ENCODE measurements at places on chromosomes 1 and 21.

- no peak for DNase-seq
These were observed 10.3 kb downstream of the MORN1 start for GRCh38 chr1:2380816-2381591.

DNA sequence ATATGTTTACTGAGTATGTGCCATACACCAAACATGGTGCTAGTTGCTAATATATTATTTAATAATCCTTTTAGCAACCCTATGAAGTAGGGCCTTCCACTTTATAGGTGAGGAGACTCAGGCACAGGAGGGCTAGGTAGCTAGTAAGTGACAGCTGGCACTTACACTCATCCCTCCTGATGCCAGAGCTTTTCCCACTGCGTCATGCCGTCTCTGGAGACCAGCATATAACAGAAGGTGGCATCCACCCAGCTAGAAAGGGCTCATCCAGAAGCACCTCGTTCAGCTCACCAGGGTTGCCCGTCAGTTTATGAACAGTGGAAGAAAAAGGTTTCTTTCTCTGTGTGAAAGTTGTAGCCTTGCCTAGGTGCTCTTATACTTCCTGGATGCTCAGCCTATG, 108.9 kb downstream of the NOS1AP start:
- peak; percentile 92 for DNase-seq

DNA sequence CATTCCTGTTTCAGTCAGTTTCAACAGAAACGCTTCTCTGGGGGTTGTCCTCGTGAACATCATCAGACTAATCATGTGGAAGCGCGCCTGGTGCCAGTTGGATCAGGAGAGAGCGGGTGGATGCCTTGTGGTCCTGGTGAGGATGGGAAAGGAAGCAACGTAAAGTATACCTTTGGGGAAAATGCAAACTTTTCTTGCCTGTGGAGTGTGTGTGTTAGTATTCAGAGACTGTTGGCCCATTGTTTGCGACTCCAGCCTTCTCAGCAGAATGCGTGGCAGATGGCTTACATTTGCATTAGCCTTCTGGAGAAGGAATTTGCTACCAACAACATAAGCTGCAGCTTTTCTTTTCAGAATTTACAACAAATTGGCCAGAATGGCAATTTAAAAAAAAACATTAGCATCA, 173.9 kb downstream of the RWDD3 start:
- DNase-seq: peak; percentile 39

GRCh38 chr1:175073061-175073460, 5.4 kb downstream of the TNN start:
- no peak for DNase-seq

DNA sequence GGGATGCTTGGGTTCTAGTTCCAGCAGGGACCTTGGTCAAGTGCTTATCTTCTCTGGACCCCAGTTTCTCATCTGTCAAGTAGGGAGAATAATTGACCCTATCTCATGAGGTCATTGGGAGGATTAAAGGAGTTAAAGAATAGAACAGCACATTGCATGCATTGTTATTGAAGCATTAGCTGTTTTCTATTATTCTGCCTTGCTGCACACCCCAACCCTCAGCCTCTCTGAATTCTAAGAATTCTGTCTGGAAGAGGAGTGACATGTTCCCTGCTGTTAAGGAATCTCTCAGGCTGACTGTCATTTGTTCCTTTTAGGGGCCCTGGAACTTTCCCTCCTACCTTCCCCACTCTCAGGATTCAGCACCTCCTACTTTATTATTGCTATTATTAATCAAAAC, 73.9 kb downstream of the NENF start:
- DNase-seq: no peak

DNA sequence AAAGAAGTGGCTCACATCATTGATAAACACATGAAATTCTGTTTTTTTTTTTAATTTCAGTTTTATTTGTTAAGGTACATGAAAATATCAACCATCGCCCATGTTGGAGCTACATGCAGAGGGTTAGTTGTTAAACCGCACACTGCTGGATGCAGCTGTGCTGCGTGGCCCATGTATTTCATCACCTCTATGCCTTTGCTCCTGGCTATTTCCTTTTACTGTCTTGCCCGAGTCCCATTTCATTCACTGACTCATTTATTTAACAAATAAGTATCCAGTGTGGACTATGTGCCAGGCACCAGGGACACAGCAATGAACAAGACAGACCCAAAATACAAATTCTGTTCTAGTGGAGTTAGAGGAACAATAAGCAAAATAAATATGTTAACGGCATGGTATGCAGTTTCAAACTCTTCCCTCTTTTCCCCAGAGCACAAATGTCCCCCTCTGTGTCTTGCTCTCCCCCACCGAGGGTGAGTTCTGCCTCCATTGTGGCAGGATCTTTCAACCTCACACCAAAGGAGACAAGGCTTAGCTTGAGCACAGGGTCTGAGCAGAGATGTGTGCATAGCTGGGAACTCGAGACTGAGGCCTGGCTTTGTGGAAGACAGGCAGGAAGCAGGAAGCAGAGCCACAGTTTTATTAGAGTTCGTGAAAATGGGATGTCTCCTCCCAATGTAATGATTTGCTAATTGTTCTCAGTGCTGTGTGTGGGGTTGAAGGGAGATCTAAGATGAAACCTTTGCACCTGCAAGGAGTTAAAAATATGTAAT, 44.6 kb downstream of the MAN1C1 start:
- DNase-seq: no peak

DNA sequence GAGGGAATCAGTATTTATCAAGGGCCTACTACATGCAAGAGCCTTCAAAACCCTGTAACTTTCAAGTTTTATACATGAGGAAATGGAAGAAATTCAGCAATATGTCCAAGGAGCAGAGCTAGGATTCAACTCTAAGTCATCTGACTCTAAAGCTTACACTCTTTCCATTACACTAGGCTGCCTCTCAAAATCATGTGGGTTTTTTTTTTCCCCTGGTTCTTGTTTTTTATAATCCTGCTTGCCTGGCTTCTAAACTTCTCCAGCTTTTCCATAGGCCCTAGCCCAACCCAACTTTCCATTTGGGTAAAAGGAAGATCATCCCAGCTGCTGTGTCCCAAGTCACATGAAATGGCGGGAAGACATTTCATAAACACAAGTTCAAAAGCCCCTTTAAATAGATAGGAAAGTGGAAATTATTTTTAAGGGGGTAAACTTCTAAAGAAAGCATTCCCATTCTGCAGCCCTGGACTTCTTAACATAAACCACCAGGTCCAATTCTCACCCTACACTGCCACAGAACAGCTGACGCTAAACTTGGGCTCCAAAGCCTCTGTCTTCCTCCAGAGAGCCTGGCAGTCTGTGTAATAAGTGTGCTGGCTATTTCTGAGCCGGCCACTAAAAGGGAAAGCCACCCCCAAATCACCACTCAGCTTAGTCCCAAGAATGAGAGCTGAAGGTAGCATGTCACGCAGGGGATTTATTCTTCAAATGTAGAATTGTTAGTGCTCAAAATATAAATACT, 46.9 kb downstream of the ITPKB start:
- no peak for DNase-seq

DNA sequence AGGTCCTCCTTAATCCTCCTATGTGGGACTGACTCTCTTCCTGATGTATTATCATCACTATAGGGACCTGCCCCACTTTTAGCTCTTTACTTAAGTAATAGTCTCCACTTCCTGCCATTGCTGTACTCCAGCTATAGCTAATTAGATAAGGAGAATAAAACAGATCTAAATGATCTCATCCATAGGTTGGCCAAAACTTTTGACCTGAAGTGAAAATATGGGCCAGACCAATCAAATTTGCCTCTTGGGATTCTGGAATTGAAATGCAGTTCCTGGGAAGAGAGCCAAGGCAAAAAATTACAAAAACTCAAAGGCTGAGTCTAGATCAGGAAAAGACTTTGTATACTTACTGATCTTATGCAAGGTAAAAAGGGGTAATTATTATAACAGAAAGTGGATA, 36.1 kb upstream of the PDE4B start:
- DNase-seq: no peak

- DNase-seq: no peak
These were observed 10.6 kb upstream of the SLC19A1 start for GRCh38 chr21:45552696-45553391.

GRCh38 chr21:42476388-42477331, 19.4 kb downstream of the RSPH1 start:
- DNase-seq: no peak

DNA sequence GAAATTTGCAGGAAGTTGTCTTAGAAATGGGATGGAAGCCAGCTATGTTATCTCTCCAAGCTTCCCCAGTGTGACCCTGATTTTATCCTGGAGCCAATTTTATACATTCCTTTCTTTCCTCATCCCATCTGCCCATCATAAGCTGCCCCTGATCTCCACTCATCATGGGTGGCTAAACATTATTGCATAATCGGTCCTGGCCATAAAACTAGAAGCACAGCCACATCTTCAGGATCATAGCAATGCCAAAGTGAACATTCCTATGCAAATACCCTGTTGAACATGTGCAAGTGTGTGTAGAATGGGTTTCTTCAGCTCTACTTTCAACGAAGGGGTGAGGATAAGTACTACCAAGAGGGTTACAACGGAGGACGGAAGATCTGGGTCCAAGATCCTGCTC, 50.6 kb upstream of the COG2 start:
- DNase-seq: no peak

- no peak for DNase-seq
These were observed 67.6 kb downstream of the TPR start for GRCh38 chr1:186307445-186307844.

DNA sequence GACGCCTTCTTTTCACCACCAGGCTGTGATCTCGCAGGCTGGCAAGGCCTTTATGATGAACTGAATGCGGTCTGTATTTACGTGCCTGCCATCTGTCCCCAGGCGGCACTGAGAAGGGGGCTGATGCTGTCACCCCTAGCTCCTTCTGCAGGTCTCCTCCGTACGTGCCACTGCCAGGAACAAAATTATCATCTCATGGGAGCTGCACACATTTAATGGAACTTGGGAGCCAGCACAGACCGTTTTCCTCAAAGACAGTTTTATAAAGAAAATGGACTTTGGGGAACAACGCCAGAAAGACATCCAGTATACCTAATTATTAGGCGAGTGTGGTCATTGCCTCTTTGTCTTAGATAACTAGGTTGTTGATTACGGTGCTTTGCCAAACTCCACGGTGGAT, 434.5 kb downstream of the KIF26B start:
- no peak for DNase-seq

GRCh38 chr1:242586360-242586680, 61.8 kb upstream of the PLD5 start:
- no peak for DNase-seq

DNA sequence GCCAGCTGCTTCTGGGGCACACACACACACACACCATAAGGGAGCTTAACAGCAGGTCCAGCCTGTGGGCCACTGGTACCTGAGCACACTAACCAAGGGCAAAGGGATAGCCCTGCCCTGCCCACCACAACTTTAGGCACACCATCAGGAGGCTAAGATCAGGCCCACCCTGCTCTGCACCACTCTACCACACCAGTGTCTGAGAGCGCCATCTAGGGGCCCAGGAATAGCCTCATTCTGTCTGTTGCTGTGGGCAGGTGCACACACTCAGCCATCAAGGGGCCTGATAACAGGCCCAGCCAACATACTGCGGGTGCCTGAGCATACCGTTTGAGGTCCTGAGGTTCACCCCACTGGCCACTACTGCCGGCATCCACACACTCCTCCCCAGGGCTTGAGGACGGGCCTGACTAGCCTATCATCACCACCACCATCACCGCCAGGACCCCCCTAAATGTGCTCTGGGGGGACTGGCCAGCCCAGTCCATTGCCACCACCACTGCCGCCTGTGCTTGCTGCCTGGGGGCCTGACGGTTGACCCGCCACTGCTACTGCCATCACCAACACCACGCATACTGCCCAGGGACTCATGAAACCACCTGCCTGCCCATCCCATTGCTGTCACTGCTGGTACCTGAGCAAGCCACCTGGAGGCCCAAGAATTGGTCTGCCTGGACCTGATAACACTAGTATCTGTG, 31.3 kb downstream of the NSL1 start:
- DNase-seq: no peak

DNA sequence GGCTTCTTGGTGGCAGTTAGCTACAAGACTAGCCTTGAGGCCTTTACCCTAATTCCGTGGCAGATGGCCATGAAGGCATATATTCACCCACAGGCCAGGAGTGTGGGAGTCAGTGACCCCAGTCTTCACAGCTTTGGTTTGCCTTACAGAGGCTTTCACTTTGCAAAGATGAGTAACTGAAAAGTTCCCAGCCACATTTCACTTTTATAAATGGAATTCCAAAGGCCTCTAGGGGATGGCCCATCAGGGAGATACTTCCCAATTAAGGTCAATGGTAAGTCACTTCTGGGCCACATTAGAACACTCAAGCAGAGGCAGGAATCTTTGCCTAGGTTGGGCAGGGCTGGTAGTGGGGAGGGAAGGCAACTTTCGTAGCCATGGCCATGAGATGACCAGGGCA, 13.1 kb upstream of the HEYL start:
- no peak for DNase-seq

DNA sequence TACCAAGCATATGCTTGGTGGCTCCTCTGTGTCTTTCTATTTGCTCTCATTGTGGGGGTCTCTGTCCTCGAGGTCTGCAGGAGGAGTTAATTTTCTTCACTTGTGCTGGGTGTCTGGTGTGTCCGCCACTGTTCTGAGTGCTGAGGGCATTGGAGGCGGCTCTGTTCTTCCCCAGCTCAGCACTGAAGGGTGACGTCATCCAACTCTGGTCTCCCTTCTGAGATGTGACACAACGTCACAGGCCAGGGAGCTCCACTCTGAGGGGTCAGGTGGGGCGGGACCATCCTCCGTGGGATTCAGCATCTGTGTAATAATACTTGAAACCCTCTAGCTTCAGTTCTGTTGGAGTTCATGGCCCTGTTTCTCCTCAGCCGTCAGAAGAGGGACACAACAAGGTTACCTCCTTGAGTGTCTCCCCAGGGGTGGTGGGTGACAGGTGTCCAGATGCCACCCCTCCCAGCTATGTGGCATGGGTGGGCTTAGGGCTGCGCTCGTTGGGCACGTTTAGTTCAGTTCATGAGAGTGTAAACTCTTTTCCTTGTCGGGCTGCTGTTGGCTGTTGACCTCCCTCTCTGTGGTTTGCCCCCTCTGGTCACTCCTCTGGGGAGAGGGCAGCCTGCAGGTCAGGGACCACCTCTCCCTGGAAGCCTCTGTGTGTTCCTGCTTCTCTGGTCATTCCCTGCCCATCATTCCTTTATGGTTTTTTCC, 3.1 kb downstream of the IBA57 start:
- no peak for DNase-seq

- DNase-seq: no peak
These were observed 53.1 kb downstream of the HNRNPR start for GRCh38 chr1:23290836-23291565.

- DNase-seq: no peak
These were observed 34.1 kb downstream of the SOAT1 start for GRCh38 chr1:179327679-179328078.

DNA sequence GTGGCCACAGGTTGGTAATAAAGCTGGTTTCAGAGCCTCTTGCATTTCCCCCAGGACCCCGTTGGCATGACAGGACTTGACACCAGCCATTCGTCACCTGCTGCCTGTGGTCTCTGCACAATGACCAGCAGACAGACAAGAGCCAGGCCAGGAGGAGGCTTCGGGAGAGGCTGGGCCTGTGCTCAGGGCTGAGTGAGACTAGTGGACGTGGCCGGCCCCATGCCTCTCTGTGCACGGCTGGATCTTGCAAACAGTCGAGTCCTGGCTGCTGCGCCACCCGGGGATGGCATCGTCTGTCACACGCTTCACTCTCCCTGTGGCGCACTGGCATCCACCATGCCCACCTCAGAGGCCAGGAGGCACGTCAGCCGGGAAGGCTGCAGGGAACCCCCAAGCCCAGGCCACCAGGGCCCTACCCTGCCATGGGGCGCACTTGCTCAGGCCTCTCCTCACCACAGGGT, 177.4 kb upstream of the ARHGEF16 start:
- DNase-seq: no peak
